T-helper 9 cell (primary cell): ENCODE measurements at places on chromosomes 11 and 22.

- no peak for DNase-seq
Measured at GRCh38 chr11:71504531-71504930, 22.5 kb upstream of the KRTAP5-7 start.

DNA sequence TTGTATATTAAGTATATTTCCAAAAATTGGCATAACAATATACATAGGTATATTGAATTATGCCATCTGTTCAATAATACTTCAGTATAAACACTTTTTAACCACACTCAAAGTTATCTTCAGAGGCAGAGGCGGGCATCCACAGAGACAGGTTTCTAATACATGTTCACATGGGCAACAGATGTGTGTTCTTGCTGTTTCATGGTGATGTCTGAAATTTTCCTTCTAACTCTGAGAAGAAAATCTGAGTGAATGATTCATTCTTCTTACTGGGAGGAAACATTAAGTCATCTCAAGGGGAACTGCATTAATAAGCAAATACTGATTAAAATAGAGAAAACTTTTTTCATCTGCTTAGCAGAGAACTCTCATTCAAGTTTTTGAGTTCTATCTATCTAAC is 1074.5 kb downstream of the LRRC4C start:
- no peak for DNase-seq

DNA sequence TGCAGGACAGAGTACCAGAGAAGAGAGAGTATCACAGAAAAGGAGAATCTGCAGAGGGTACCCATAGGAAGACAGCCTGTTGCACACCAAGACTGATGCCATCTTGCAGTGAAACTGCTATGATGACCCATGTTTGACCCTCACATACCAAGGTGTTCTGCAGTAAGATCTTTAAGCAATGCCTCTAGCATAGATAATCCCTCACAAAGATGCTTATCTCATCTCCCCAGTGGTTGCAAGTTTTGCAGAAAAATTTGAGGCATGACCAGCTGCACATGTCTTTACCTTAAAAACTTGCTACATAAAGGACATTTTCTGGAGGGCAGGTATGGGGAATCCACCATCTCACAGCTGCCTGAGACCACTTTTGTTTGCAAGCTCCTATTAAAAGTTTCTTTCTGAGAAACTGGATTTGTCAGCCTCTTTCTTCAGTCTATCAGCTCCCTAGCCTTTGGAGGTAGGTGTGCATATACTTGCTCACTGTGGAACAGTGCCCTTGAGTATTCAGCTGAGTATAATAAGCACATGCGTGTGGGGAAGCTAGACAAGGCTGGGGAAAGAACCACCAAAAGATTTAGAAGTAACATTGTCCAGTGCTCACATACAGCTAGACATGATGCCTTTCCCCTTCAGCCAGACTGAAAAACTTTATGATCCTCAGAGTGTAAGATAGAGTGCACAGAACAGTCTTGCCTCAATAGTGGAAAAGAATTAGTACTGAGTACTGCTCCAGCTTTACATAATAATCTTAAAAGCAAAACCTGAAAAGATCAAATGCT is 100.3 kb upstream of the TEAD1 start:
- DNase-seq: no peak

- DNase-seq: no peak
Measured at GRCh38 chr11:117467770-117468169, 140.1 kb downstream of the CEP164 start.

GRCh38 chr11:10350334-10350733 is 45.5 kb downstream of the ADM start:
- DNase-seq: no peak

DNA sequence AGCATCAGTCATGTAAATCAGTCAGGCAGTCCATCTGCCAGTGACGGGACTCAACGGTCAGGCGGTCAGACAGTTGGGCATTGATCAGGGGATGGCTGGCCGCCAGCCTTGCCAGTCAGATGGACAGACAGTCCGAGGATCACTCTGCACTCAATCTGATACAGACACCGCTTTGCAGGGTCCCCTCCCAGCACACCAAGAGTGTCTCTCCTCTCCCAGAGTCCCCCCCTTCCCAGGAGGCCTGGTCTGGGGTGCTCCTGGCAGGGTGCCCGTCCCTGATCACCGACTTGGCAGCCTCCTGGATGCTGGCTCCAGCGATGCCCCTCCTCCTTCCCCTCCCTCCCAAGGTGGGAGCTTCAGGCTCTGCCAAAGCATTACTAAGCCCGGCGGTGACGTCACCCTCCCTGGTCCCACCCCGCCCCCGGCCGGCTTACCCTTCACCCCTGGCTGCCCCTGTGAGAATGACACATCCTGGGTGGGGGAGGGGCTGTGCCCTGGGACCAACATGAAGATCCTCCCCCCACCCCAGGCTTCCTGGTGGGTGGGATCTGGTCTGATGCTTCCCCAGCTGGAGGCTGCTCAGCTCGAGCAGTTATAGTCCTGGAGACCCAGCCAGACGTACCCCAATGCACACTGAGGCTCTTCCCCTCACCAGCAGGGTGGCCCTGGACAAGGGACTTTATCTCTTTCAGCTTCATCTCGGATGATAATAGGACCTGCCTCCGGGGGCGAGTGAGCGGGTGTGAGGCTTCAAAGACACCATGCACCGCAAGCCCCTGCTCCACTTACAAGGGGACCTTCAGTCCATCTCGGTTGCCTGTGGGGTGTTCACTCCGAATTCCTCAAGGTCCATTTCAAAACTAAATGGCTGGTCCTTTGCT is 69.2 kb downstream of the CD82 start:
- DNase-seq: no peak

DNA sequence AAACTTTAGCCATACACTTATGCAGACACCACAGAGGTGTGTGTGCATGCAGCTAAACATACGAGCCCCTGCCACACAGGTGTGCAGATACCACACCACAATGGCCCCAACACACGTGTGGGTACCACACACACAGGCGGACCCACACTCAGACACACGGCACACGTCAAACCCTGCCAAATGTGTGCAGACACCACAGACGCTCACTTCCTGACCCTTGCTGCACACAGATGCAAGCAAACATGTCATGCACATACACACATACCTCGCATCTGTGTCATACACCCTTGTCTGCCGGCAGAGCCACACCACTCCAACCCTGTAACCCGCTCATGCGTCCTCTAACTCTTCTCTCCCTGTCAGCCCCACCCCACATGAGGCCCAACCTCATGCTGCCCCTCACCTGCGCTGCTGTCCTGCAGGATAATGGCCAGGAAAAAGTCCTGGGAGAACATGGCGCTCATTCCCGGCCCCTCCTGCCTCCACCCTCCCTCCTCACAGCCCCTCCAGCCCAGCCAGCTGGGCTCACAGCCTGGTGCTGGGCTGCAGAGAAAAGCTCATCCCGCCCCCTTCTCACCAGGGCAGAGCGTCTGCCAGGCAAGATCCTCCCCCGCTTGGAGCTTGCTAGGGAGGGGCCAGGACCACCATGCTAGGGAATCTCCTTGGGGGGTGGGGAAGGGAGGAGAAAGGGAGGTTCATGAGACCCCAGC is 14.2 kb downstream of the SMPD1 start:
- DNase-seq: no peak

DNA sequence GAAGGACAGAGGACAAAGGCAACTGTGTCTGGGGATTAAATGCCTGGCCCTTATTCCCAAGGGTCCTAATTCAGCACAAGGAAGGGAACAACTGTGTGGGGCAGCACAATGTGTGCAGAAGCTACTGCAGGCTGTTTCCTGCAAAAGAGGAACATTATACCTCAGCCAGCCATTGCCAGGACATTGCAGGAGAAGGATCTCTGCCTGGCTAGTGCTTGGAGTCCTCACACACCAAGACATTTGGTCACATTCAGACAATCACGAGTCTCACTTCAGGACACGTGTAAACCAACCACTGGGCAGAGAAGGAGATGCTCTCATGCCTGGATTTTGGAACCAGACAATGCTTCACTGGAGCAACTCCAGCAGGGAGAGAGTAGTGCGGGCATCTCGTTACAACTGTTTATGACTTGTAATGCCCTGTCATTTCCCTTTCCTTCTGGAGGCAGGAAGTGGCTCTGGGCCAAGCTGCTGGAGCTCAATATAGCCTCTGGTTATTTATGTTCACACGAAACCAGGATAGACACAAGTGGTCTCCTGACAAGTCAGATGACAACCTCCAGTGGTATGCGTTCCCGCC is 23.9 kb upstream of the ZC3H12C start:
- DNase-seq: no peak

- DNase-seq: no peak
Measured at GRCh38 chr11:19352771-19353160, 112.0 kb upstream of the E2F8 start.

GRCh38 chr11:68841718-68842426 is at the start of gene CPT1A:
Gene CPT1A (minus strand): TSS chr11:68841916. CDS start chr11:68815474, 26,442 bp downstream.
- DNase-seq: peak; percentile 61

DNA sequence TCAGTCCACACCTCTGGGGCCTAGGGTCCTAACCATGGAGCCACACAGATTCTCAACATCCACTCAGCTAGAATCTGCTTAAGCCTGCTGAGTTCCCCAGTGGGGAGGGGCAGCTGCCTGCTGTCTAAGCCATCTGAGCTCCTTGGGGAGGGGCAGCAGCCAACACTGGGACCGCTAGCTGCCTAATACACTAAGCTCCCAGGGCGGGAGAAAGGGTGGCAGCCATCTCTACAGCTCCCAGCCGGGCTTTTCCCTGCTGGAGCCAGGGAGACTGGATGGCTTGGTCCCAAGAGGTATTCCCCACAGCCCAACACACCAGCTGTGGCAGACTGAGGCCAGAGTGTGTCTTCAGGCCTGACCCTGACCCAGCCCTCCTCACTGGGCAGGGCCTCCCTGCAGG is 217.3 kb upstream of the TMEM45B start:
- DNase-seq: no peak

GRCh38 chr22:23233752-23234408 is 53.6 kb downstream of the BCR start:
- DNase-seq: no peak
